ENCODE measurements at places on chromosomes 13 and 19.

DNA sequence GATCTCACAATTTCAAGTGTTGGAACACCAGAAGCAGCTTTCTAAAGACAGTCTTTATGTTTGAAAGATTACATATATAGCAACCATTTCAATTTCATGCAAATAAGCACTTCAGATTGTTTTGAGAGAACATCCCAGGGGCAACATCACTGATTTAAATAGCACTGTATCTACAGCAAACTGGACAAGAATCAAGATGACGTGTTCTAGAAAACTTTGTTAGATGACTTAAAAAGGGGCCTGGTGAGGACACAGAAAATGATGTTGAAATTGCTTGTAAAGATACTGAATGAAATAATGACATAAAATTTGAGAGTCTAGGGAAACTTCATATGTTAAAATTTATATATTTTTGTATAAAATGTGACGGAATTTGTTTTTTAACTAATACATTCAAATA is 277.1 kb downstream of the KLF12 start:
- DNase-seq: no peak

DNA sequence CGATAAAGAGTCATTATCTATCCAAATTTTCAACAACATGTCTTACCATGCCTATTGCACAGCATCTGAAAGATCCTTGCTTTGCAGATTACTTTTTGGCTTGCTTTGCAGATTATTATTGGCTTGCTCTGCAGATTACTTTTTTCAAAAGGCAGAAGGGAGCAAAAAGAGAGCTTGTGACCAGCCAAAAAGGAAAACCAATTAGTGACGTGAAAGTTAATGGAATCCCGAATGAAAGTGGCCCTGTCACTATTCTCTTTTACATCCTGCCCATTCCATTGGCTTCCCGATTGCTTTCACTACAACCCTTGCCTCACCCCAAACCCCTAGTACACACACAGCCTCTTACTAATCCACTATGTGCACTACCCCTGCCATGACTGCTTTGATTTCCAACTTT is 81.3 kb downstream of the LHFPL6 start:
- no peak for DNase-seq

- DNase-seq: no peak
These were observed 362.4 kb downstream of the DIAPH3 start for GRCh38 chr13:59801107-59801880.

- no peak for DNase-seq
These were observed 977 bp downstream of the PCDH20 start for GRCh38 chr13:61414686-61415057.

DNA sequence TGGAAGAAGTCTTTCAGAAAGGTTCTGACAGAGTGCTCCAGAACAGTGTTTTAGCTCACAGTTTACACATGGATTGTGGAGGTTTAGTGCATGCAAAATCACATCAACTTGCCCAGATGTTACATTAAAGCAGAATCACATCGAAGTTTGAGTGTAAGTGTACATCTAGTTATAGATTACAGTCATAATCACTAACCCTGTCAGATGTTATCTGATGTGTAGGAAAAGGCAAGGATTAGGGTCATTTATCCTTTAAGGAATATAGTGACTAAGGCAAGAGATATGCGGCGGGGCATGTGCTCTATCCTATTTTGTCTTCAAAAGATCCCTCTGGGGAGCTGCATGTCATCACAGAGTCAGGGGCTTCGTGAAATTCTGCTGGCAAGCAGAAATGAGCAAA is 66.9 kb downstream of the CYSLTR2 start:
- no peak for DNase-seq

DNA sequence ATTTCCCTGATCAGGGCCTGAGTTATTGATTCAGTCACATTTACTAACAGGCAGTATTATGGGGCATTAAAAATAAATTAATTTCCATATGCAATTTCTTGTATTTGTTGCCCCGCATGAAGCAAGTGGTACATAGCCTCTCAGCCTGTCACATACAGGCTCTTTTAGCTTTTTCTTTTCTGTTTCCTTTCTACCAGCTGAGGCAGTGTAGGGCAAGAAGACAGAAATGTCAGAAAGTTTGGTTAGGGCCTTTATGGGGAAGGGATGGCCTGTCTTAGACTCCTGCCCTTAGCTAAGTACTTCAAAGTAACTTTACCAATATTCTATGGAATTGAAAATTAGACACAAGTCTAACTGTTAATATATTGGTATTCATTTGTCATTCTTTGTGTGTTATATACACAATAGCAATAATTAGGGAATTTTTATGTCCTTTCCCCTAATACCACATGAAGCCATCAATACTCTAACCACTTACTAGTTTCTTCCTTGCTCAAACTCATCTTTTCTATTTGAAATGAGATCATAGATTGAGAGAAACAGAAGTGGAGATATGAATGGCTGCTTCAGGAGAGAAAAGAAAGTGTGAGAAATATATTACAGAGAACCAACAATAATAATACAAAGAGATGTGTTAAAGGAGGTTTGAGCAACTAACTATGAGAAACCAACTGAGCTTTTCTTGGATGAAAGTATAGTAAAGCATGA is 669.6 kb downstream of the PCDH17 start:
- DNase-seq: no peak

- no peak for DNase-seq
These were observed 230.7 kb downstream of the NALCN start for GRCh38 chr13:101185606-101186005.

- no peak for DNase-seq
These were observed 209.5 kb downstream of the DNAJC15 start for GRCh38 chr13:43232873-43233265.

DNA sequence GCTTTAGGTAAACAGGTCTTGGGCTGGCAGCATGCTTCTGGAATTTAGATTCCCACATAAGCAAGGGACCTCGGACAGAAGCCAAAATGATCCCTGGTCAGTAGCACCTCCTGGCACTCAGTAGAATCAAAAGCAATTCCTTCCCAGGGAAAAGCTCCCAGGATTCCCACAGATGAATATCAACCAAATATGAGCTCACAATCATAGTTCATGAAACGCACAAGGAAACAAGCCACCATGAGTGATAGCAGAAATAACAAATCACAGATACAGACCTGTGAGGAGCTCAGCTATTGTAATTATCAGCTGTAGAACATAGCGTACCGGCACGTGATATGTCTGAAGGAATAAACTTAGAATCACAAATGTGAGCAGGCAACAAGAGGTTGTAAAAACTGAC is 21.8 kb upstream of the PLAUR start:
- no peak for DNase-seq

- DNase-seq: no peak
These were observed 5.0 kb downstream of the ZSCAN5A start for GRCh38 chr19:56309511-56310185.

DNA sequence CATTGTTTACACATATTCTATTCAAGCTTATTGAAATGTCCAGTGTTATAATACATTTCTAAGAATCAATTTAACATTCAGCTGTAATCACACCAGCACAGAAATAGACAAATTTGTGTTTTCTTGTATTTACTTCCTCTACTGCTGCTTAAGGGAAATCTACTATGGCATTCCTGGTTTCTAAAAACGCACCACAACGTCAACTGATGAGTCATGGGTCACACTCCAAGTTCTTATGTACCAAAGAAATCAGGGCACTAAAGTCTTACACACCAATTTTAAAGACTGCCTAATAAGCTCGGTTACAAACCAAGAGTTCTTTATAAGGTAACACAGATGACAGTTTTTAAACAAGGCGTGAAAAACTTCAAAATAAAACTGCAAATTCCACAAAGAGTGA is 13.2 kb downstream of the LNX2 start:
- DNase-seq: no peak

DNA sequence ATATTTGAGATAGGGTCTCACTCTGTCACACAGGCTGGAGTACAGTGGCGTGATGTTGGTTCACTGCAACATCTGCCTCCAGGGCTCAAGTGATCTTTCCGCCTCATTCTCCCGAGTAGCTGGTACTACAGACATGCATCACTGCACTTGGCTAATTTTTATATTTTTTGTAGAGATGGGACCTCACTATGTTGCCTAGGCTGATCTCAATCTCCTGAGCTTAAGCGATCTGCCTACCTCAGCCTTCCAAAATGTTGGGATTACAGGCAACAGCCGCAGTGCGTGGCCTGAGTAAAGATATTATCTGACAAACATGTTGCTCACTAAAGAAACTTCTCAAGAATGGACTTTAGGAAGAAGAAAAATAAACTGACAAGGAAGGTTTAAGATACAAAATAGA is 125.4 kb upstream of the ABCC4 start:
- peak; percentile 32 for DNase-seq

- no peak for DNase-seq
These were observed 545 bp downstream of the BTBD2 start for GRCh38 chr19:2014731-2015607.

- no peak for DNase-seq
These were observed 8.4 kb downstream of the NPHS1 start for GRCh38 chr19:35843676-35844481.

DNA sequence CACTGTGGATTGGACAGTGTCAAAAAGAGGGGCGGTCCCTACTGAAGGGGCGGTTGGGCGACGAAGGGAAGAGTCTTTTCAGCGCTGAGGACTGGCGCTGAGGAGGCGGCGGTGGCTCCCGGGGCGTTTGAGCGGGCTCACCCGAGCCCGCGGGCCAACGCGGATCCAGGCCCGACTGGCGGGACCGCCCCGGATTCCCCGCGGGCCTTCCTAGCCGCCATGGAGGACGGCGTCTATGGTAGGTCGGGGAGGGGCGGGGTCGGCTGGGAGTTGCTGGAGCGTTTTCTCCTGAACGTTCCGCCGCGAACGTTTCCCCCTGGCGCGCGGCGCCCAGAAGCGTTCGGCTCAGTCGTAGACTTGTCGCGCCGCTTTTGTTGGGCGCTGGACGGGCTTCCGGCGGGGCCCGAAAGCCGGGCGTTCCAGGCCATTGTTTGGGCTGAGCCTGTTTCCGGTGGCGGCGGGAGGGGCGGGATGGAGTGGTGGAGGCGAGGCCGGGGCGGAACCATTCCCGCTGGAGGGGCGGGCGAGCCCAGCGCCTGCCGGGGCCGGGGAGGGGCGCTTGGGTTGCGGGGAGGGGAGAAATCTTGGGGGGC is at the start of gene CYTH2:
TSS of gene CYTH2 (plus strand) at position 81 of the 593 bp plus-strand sequence. CDS start at position 220, 139 bp downstream.
- peak; percentile 63 for DNase-seq

- DNase-seq: peak; percentile 49
These were observed 26.4 kb downstream of the IL17D start for GRCh38 chr13:20729633-20730585.

DNA sequence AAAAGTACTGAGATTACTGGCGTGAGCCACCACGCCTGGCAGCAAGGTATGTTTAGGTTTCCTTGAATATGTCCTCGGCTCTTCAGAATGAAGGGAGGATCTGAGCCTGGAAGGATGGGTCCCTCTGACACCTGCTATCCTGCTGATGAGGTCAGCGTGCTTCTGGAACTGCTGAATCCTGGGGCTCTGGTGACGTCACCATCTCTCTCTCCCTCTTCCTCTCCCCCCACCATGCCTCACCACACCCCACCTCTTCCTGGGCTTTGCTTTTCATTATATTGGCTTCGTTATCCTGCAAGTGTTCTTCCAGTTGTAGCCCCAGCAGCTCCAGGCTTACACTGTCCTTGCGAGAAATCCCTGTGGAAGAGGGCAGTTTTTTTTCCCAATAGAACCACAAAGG is 49.8 kb downstream of the CCNE1 start:
- DNase-seq: no peak

GRCh38 chr13:48859272-48860105 is 116.2 kb upstream of the FNDC3A start:
- DNase-seq: no peak

GRCh38 chr19:51480590-51480989 is 2.3 kb downstream of the CEACAM18 start:
- DNase-seq: no peak

GRCh38 chr19:48513289-48514122 is 1.9 kb upstream of the LMTK3 start:
- peak; percentile 84 for DNase-seq

- no peak for DNase-seq
These were observed 86.6 kb upstream of the POSTN start for GRCh38 chr13:37685206-37685605.

- DNase-seq: no peak
These were observed 66.2 kb downstream of the RUBCNL start for GRCh38 chr13:46320821-46321220.

DNA sequence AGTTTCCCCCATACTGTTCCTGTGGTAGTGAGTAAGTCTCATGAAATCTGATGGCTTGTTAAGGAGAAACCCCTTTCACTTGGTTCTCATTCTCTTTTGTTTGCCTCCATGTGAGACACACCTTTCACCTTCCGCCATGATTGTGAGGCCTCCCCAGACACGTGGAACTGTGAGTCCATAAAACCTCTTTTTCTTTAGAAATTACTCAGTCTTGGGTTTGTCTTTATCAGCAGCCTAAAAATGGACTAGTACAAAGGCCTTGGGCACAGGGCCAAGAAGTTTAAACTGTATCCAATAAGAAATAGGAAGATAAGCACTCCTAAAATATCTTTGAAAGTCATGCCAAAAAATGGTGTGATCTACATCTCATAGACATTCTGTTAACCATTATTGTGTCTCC is 176.9 kb downstream of the TBC1D4 start:
- no peak for DNase-seq

DNA sequence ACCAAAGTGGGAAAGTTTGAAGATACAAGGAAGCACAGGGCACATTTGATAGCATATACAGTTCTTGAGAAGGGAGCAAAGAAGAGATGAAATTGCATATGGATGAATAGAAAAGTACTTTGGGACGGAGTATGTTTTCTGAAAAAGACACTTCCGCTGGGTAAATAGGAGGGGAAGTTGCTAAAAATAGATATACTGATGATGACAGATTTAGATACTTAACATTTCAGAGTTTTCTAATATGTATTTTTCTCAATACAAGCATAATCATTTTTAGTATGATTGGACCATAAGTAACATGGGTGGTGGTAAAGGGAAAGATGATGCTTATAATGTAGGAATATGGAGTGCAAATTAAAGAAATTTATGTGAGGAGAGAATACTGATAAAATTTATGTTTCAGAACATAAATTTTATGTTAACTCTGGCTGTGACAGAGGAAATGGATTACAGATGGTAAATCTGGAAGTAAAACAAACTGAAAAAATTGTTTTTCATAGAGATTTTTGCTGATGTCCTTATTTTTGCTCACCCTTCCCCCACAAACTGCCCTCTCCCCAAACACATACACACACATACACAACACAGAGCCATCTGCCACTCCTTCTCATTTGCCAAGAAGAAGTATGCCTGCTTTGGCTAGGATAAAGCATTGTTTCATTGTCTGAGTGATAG is 583.9 kb upstream of the MIR17HG start:
- DNase-seq: no peak

Measured in NCI-H2171 treated with DMSO at 0.1 percent for 48 hours (cell line).